ENCODE measurements at places on chromosomes 7 and 10.

DNA sequence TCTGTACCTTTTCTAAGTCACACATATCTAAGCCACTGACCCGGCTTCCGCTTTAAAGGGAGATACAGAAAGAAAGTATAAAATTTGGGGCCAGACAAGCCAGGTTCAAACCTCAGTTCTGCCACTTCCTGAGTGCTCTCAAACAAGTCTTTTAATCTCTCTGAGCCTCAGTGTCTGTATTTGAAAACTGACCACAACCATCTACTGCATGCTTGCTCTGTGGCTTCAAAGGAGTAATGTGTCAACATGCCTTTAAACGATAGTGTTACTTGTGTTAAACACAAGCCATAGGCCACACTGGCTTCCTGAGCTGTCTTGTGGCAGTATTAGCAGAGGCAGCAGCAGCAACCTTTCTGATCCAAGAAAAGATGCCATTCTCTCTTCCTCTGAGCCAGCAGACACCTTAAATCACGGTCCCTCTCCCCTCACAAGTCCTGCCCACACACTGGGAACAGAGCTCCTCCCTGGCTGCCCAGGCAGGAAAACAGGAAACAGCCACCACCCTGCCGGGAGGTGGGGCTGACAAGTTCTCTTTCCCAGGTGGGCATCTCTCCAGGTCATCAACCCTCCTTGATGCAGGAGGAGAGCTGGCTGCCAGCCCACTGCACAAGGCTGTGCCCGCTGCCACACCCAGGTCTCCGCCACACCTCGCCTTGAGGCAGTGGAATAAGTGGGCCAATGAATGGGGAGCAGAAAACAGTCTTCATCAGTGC, 10.7 kb downstream of the HIP1 start:
- no peak for DNase-seq

DNA sequence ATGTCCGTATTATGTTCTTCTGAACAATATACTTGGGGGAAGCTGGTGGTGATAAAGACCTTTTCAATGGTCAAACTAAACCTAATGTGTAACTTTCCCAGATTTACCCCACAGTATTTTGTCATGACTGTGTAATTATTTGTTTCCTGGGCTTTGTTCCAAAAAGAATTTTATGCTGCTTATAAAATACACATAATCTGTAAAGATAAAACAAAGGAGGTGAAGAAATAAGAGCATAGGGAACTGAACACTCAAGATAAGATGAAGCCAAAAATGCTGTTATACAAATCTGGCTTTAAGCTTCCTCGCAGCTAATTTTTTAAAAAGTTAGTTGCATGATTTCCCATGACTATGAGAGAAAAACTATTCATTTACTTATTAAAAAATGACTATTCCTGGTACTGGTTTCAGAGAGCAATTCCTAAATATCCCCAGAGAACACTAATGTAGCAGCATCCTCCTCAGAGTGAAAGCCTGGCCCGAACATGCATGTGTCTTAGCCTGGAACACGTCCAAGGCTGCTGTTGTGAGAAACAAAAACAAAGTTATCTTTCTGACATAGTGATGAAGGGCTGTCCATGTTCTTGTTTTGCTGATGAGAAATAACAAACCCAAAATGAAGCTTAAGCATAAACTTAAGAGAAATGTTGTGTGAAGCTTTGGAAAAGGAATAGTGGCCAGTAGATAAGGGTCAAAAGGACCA, 33.9 kb downstream of the MALSU1 start:
- DNase-seq: no peak

DNA sequence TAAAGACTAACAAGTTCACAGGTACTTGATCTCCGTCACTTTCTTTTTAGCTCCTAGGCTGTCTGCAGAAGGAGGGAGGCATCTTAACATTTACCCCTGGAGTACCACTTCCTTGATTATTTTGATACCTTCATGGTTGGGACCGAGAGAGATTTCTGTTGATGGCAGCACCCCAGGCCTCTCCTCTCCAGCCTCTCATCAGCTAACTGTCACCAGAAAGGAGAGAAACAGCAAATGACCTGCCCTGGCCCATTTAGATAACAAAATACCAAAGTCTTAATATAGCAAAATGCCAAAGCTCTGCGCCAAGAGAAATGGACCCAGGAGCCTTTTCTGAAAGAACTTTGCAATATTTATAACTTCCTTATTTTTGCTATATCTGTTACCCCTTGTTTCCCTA, 30.0 kb upstream of the KLHL7 start:
- DNase-seq: no peak

DNA sequence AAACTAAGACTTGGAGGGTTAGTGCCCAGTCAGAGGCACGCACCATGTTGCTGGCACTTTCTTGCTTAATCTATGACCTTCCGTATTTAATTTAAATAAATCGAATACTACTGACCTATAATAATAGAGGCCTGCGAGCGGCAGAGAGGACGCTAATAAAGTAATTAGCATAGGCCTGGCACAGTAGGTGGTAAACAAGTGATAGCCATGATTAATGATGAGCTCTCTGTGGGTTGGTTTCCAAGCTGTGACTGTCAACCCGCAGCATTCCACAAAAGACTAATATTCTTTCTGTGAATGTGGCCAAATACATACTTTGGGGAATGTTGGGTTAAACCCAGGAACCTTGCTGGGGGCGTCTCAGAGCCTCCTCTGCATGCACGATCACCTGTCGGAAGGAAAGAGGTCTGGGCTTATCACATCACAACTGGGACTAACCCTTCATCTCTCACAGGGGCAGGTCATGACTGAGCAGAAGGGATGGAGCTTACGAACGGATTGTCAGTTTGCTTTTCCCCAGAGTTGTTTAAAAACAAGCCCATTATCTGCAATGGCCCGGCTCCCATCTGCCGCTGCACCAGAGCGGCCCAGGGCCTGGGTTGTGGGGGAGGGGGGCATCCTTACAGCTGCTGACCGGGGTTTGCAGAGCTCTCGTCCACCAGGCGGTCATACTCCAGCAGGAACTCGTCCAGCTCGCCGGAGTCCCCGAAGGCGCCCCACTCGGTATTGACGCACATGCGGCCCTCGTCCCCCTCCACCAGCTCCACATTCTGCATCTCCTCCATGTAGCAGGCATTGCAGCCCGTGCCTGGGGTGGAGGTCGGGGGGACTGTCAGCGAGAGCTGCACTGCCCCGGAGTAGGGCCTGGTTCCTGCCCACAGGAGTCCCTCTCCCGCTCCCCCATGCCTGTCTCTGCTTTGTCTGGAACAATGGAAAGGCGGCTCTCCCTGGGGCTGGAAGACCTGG, 6.2 kb upstream of the MYL7 start:
- DNase-seq: no peak

DNA sequence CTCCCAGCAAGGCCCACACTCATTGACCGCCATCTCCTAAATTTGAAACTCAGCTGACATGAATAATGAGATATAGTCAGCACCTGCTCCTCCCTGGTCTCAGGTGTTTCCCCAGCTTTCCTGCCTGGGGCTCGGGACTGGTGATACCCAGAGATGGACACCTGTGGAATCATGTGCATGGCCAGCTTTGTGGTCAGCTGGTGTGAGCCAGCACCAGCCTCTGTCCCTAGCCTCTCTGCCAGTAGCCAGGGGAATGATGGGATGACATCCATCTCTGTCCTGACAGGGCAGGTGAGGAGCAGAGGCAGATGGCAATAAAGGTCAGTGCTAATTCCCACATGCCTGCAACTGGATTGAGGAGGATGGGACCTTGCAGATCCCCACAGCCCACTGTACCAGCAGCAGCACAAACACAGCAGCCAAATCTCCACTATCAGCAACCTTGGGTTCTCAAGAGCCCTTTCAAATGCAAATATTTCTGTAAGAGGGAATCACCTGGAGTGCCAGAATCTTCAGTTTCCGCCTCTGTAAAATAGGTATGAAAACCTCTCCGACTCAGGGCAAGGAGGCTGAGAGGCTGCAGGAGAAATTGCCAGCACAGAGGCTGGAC, 329.2 kb upstream of the ZMIZ1 start:
- DNase-seq: no peak

GRCh38 chr7:156792611-156793010, 100.4 kb downstream of the LMBR1 start:
- no peak for DNase-seq

GRCh38 chr7:94003446-94004023, 620 bp downstream of the BET1 start:
- DNase-seq: no peak

GRCh38 chr7:158295966-158296797, 291.4 kb downstream of the PTPRN2 start:
- DNase-seq: no peak

DNA sequence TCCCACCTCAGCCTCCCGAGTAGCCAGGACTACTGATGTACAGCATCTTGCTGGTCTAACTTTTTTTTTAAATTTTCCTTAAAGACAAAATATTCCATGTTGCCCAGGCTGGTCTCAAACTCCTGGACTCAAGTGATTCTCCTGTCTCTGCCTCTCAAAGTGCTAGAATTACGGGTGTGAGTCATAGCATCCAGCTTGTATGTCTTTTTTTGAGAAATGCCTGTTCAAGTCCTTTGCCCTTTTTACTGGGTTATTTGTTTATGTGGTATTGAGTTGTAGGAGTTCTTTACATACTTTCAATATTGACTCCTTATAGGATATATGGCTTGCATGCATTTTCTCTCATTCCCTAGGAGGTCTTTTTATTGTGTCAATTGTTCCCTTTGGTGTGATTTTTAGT, 486.4 kb downstream of the MAGI2 start:
- no peak for DNase-seq

DNA sequence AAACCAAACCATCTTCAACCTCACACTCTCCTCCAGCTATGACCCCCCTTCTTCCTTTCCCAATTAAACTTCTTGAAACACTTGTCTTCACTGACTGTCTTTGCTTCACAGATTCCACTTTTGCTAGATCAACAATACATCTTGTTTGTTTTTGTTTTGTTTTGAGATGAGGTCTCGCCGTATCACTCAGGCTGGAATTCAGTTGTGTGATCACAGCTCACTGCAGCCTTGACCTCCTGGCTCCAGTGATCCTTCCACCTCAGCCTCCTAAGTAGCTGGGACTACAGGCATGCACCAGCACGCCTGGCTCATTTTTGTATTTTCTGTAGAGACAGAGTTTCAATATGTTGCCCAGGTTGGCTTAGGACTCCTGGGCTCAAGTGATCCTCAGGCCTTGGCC, 59.7 kb downstream of the HIP1 start:
- DNase-seq: no peak

DNA sequence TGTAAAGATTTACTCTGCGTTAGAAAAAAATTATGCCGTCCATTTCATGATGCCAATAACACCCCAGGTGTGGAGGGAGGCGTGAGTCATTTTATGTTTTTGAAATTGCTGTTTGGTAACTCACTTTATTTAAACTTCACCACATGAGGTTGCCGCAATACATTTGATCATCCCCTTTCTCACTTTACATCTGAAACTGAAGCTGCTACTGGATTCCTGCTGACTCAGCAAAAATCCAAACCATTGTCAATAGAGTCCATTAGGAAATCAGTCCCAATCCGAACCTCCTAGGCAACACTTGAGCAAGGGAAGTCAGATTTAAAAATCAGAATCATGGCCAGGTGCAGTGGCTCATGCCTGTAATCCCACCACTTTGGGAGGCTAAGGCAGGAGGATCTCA, 136.6 kb upstream of the SVIL start:
- no peak for DNase-seq

DNA sequence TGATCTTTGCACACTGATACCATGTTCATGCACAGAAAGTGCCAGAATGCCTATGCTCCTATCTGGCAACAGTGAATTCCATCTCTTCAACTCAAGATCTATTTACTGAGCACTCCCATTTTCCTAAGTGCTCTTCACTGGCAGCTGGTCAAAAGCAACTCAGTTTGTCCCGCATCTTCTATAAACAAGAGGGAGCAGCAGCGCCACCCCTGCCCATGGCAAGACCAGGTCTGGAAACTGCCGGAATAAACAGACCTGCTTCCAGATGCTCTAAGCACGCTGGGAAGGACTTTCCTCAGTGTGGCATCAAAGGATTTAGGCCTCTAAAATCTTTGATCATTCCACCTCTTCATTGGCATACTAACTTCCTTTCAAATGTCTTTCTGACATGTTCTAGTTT, 104.4 kb upstream of the MACROH2A2 start:
- DNase-seq: no peak

- no peak for DNase-seq
Observed at GRCh38 chr7:131011432-131011742, 277.4 kb upstream of the KLF14 start.

DNA sequence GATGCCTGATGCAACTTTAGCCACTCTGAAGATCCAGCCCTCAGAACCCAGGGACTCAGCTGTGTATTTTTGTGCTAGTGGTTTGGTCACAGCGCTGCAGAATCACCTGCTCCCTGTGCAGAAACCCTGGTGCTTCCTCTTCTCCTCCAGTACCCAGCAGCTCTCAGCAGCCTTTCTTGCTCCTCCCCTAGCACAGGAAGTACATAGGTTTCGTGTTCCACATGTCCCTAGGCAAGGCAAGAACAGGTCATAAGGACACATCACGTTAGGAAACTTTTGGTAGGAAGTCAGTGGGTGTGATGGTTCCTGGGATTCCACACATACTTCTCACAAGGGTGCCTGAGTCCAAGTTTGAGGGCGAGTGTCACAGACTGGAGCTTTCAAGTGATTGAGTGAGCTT, 167.9 kb upstream of the PRSS1 start:
- no peak for DNase-seq

DNA sequence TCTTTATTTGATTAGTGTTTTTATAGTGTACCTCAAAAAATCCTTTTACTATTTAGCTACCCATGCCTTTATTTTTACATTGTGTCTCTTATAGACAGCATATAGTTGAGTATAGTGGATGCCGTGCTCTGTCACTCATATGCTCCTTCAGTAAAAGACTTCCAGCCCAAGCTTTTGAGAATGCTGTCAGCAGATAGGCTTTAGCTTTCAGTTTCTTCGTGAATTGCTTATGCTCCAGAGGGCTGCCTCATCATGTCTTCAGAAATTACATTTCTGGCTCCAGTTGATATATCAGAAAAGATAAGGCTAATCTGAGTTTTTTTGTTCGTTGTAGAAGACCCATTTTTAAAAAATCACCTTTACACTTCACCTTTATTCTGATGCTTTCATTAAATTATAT, 332.0 kb downstream of the NXPH1 start:
- no peak for DNase-seq

GRCh38 chr7:136078630-136079029, 101.5 kb upstream of the MTPN start:
- DNase-seq: no peak

DNA sequence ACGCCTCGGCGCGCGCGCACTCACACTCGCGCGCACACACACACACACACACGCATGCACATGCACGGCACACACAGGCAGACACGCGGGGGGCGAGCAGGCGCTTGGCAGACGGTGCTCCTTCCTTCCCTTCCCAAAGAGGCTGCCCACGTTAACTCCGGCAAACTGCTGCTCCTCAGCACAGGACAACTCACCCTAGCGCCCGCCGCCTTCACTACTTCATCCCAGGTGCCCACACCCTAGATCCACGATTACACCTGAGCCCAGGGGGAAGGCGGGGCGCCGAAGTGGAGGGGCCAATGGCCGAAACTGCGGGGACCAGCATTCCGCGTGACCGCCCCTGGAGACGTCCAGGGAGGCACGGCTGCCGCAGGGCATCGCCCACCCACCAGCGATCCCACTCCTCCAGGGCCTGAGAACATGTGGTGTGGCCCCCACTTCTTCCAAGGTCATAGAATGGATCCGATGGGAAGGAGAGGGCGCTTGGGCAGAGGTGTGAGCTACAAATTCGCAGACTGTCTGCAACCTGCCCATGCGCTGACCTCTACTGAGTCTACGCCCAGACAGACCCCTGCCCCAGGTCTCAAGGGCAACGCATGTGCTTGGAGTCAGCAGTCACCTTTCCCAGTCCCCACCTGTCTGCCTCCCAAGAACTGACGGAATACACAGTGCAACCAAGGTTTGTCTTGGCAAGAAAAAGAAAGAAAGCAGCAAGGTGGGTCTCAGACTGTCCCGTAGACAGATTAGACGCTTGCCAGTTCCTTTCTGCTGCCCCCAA, 74.6 kb downstream of the CALN1 start:
- no peak for DNase-seq

Data from NCI-H1436 treated with DMSO at 0.1 percent for 48 hours (cell line).